ENCODE measurements at places on chromosomes 2 and 18.

- peak; percentile 27 for DNase-seq
These were observed 910 bp downstream of the SRSF7 start for GRCh38 chr2:38750011-38750890.

DNA sequence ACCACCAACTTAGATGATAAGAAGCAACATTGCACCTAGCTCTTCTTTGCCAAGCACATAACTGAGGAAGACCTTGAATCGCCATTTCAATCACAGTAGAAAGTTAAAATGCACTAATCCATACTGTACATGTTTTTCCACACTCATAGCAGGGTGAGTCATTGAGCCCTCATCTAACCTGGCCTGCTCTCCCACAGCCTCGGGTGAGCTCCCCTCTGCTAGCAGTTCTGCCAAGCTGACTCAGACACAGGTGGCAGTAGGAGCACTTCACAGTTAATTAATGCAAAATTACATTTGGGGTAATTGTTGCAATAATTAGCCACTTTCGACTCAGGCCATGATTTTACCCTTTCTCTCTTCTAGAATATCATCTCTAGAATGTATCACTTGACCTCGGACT is 1632.8 kb upstream of the CELF4 start:
- no peak for DNase-seq

- DNase-seq: peak; percentile 6
These were observed 71.0 kb downstream of the NOL4 start for GRCh38 chr18:34153711-34154110.

GRCh38 chr18:65206551-65207260 is 544.1 kb upstream of the CDH7 start:
- DNase-seq: no peak

DNA sequence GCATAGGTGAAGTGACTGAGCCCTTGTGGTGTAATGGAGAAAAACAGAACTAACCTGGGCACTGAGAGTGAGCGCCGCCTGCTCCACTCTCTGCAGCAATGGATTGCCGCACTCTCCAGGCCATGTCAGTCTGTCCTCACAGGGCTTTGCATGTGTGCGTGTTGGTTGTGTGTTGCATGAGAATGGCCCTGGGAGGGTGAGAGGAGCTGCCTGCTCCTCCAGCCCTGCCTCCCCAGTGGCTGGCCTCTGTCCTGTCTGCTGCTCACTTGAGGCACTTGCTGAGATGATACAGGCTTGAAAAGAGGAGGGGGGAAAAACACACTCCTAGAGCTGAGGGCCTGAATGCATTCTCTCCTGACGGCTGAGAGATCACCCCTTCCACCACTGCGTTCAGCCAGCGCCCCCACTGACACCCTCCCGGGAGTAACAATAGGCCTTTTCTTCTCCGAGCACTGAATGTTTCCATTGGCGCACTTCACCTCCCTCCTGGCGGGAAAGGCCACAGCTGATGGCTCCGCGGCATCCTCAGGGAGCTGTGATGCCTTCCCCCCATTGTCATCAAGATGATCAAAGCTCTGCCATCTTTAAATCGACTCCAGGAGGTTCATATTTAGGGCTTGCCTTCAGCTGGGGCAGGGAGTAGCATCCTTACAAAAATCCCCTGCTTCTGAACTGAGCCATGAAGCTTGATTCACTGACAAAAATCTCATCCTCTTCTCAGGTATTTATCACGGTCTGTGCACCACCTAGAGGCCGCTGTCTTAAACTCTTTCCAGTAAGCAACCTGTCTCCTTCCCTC is 49.9 kb upstream of the DAPL1 start:
- no peak for DNase-seq

DNA sequence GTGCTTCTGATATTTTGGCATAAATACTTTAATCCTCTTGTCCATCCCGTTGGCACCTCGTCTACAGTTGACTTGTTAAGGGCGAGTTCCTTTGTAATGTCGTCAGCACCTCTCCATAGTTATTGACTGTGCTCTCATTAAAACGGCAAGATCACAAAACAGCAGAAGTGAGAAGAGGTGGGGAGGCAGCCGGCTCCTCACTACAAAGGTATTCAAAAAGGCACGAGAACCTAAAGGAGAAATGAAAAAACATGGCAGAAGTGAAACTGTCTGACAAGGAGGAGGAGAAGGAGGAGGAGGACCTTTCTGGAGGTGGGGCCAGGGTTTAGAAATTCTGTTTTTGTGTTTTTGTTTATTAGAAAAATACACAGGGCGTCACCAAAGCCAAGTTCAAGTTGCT is 235.6 kb downstream of the BCL11A start:
- DNase-seq: no peak

DNA sequence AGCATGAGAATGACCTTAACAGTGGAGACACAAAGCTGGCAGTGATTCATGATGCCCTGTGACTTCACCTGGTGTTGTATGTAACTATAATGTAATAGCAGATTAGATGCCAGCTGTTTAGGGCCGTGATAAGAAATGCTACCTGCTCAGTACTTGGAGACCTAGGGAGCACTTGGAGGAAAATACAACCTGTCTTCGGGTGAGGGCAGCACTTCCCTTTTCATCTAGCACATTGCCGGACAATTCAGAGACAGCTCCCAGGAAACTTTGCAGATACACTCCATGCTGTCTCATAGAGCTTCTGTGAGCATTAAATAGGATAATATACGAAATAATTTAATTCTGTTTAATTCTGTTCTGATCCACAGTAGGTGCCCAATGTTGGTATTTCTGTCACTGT is 668.5 kb downstream of the TSN start:
- DNase-seq: no peak

- DNase-seq: no peak
These were observed 188.1 kb downstream of the CAMKMT start for GRCh38 chr2:44549856-44550255.

DNA sequence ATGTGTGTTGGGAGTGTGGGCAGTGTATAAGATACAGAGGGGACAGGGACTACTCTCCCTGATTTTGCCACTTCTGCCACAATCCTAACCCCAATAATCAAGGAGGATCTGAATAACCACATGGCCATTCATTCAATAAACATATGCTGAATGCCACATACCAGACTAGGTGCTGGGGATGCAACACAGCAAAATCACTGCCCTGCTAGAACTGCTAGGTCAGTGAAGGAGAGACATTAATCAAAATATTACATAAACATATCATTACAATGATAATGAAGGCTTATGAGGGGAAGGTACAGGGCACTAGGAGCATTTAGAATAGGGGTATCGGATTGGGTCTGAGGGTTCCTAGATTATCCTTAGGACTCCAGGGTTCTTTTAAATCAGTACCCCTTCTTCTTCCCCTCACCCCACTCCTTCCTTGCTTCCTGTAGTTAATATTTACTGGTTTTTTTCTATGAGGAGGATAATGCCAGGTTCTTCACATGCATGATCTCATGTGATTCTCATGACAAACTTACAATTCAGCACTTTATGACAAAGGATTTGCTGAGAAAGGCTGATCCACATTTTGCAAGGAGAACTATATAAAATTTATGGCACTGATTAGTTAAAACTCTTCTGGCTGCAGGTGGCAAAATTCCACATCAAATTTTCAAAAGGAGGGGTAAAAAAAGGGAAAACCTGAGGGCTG is 56.4 kb upstream of the PCBP1 start:
- DNase-seq: no peak

- DNase-seq: no peak
These were observed 317.0 kb upstream of the MMADHC start for GRCh38 chr2:149904352-149905175.

DNA sequence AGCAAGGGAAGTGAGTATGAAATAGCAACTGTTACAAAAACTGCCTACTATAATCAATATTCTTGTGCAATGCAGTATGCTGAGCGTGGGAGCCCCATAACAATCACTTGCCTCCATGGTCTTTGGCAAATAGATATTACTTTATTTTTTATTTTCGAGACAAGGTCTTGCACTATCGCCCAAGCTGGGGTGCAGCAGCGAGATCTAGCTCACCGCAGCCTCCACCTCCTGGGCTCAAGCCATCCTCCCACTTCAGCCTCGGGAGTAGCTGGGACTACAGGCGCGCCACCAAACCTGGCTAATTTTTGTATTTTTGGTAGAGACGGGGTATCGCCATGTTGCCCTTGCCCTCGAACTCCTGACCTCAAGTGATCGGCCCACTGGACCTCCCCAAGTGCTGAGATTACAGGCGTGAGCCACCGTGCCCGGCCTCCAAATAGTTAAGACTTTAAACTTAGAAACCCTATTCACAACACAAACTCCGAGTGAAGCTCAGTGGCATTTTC is 1.2 kb upstream of the CCNT2 start:
- no peak for DNase-seq

DNA sequence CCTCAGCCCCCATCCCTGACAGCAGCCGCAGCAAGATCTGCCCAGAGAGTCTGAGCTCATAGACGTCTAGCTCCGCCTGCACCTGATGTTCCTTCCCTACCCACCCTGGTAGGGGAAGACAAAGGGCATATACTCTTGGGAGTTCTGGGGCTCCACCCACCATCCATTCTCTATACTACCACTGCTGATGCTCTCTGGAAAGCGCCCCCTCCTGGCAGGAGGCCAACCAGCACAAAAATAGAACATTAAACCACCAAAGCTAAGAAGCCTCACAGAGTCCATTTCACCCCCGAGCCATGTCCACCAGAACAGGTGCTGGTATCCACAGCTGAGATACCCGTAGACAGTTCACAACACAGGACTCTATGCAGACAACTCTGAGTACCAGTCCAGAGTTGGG is 662.6 kb upstream of the FAM98A start:
- no peak for DNase-seq

- no peak for DNase-seq
These were observed 18.0 kb downstream of the MALL start for GRCh38 chr2:110097506-110098220.

DNA sequence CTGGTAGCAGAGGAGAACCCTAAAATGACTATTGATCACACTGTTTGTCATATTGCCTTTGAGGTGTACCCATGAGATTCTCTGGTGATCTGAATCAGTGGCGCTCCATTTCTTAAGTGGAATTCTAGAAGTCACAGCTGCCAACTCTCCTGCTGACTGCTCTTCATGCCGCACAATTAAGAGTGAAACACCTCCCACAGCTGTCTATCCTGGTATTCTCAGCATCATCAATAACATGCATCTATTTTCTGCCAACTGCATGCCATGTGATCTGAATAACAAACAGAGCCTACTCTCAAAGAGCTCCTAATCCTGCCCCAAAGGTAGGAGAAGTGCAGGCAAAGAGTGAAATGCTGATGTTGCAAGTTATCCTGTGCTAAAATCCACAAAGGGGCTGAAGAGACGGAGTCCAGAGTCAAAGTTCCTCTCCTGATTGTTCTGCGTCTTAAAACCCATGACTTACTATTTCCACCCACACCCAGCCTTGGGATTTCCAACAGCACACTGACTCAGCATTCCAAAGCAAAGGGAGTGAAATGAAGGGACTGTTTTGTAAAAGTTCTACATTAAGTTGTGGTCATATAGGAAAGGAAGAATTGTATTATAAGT is 13.7 kb upstream of the DAPL1 start:
- DNase-seq: peak; percentile 91

GRCh38 chr18:6327895-6328620 is 86.7 kb downstream of the L3MBTL4 start:
- DNase-seq: no peak

- no peak for DNase-seq
These were observed 46.1 kb upstream of the PKDCC start for GRCh38 chr2:42001711-42002201.

DNA sequence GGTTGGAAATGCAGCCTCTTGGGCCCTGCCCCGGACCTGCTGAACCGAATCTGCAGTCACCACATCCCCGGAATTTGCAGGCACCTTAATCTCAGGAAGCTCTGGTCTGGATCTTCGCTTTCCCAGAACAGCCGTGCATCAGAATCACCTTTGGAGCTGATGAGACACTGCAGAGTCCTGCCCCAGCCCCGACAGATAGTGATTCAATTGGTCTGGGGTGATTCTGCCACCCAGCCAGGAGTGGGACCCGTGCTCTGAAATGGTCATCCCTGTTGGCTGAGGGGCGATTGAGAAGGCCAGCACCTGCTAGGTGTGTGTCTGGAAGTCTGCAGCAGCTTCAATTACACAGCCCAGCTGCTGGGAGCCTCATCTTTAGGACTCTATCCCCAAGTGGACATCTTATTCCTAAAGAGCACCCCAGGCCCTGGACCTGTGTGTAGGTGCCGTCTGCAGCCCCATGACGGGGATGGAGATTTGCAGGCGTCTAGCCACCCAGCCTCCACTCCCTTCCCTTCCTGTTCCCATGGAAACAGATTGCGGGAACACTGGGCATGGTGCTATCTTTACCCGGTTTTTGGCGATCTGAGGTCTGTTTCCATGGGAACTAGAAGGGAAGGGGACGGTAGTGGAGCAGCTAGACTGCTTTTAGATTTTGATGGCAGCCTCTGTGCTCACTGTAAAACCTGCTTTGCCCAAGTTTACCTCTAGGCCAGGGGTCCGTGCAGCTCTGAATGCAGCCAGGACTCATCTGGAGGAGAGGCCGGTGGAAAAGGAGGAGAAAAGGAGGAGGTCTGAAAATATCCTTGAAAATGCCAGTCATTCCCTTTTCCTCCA is 156.1 kb downstream of the LDLRAD4 start:
- DNase-seq: no peak

DNA sequence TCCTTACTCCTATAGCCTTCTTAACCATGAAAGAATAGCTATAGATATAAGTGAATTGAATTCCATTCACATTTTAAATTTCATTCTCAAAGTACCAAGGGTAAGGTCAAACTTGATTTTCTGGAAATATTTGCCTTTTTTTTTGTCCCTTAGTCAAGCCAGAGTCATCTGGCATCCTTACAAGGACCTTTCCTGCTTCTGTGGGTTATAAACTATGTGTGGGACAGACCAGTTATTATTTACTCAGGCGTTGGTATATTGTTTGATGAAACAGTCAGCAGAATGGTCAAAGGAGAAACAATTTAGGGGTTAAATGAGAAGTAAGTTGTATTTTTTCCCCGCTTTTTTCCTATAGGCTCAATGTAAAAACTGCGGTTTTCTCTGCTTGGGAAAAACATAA is 1103.2 kb upstream of the ZEB2 start:
- peak; percentile 66 for DNase-seq

GRCh38 chr2:85938456-85938855 is 49.7 kb upstream of the ST3GAL5 start:
- DNase-seq: no peak

DNA sequence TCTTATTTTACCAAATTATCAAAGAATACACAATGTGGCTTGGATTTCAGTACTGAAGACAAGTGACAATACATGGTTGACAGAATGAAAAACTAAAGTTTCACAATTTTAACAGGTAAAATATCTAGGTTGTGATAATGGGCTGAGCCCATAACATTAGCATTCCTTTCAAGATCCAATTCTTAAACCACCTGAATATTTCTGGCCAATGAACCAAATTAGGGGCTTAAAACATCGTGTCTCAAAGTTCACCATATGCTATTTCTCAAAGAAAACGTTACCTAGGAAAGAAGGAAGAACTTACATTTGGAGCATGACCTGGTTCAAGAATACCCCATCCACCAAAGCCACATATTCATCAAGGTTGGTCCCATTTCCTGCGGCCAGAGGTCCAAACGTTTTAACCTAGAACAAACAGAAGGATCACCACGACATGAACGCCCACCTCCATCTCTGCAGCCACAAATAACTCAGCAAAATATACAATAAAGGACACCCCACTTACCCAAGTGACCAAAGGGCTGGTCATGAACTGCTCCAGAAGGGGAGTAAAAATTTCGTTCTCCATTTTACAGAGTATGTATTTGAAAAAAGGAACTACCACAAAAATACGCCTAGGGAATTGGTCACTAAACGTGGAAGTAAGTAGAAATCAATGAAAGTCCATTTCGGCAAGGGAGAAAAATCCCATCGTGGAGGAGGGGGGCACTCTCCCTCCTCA is 984 bp downstream of the CCDC88A start:
- no peak for DNase-seq

Data from stromal cell of bone marrow (primary cell).